Progenitor cell of endocrine pancreas (in vitro differentiated cells): ENCODE measurements at places on chromosomes 5 and 9. TPM values are rescaled to one million over a fixed set of nuclear protein-coding genes. Genes with fewer than 3 reads are reported as not detected.

DNM1 gene
- total RNA-seq, result 34.1 and 38.0 TPM in 2 replicates

NR2F1-AS1 gene
- 6.3 and 10.6 TPM in 2 replicates for total RNA-seq

SPINK13 gene
- total RNA-seq, result not detected in 2 replicates

SMIM33 gene
- total RNA-seq, result not detected in 2 replicates

CDH6 gene
- total RNA-seq, result 132 and 173 TPM in 2 replicates

CORO2A gene
- total RNA-seq, result 6.0 and 7.0 TPM in 2 replicates

ARSI gene
- 0.24 TPM in 1 of 2 replicates, not detected in the other for total RNA-seq
